Breast epithelium (tissue), 4 donors: ENCODE measurements at places on chromosomes 4 and X. TPM values are rescaled to one million over a fixed set of nuclear protein-coding genes. Genes with fewer than 3 reads are reported as not detected.

DNA sequence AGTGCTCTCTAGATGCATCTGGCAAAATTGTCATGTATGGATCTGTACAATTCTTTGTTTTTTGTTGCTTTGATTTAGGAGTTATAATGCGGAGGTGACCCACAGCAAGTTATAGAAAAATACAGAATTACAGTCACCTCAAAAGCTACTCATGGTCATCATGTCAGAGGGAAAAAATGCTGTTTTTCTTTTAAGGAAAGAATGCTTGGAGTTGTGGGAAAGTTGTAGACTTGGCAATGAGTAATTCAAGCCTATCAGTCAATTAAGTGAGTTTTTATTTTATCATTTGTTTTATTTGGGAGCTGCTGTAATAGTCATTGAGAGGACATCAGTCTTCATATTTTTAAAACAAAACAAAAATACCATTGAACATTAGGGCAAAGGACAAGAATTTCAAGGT lies 16.4 kb downstream of the FHL1 start:
- no peak overlapping the region for H3K4me3 ChIP-seq
- DNase-seq: no peak
- no peaks in the 10 kb centered on the region for H3K27me3 ChIP-seq
- no peaks in the 10 kb centered on the region for H3K36me3 ChIP-seq
- no peak overlapping the region for H3K27ac ChIP-seq

DNA sequence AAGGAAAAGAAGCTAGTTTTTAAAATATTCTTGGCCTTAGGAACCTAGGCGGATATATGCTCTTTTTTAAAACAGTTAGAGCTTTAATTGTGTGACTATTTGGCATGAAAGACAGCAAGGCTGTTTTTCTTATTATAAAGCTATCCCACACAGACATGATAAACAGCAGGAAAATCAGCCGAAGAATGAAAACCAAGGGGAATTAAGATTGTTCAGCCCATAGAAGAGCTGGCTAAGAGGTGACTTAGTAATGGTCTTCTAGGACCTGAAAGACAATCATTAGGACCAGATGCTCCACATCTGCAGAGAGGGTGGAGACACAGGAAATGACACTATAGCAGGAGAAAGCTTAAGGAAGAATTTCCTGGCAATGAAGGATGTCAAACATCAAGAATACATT lies 171.4 kb upstream of the NRK start:
- no peak overlapping the region for H3K27ac ChIP-seq
- no peak for DNase-seq
- H3K27me3 ChIP-seq: peaks cover 45% of the 10 kb centered on the region
- H3K4me3 ChIP-seq: no peak overlapping the region
- H3K4me1 ChIP-seq: no peaks in the 10 kb centered on the region
- no peaks in the 10 kb centered on the region for H3K36me3 ChIP-seq

- no peak overlapping the region for H3K27ac ChIP-seq
- no peaks in the 10 kb centered on the region for H3K4me1 ChIP-seq
- H3K27me3 ChIP-seq: no peaks in the 10 kb centered on the region
- no peak overlapping the region for H3K4me3 ChIP-seq
- DNase-seq: no peak
Measured at GRCh38 chr4:98203332-98204235, 57.6 kb upstream of the RAP1GDS1 start.

Gene CT83
- total RNA-seq: not detected

Gene PNCK
- 1.3 TPM for total RNA-seq
